ENCODE measurements at places on chromosomes 5 and 9.
A peak's percentile ranks its signal among the peaks of the same experiment; 100 is the strongest.

DNA sequence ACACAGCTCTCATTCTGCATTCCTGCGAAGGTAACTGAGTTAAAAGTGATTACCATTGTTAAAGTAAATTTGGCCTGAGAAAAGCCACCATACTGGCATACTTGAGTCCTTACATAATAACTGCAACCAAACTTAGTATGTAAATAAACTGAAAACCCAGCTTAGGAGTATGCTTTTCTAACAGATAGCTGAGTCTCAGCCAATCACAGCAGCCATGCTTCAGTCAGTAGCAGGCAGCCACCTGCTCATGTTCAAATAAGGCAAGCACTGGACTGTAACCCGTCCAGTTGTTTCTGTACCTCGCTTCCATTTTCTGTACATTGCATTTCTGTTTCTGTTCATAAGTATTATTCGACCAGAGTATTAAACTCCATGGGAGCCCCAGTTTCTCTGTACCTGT is 58.6 kb downstream of the GCNT4 start:
- no peak for DNase-seq

DNA sequence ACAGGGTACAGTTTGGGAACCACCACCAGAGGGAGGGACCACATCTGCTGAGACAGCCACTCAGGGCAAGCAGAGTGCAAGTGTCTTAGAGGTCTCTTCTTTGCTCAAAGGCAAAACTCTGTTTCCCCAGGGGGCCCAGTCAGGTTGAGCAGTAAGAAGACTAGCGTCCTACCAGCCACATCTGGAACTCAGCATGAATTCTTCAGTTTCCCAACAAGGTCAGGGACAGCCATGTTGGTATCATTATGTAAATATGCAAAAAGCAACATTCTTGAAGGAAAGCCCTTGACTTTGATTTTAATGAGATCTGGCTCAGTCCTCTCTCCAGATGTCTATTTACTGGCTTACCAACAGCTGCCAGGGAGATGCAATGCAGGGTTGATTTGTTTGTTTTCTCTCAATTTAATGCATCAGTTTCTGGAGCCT is 46.7 kb downstream of the TGFBI start:
- DNase-seq = peak; percentile 60

- no peak for DNase-seq
These were observed 57.0 kb upstream of the LMX1B start for GRCh38 chr9:126556560-126557250.

DNA sequence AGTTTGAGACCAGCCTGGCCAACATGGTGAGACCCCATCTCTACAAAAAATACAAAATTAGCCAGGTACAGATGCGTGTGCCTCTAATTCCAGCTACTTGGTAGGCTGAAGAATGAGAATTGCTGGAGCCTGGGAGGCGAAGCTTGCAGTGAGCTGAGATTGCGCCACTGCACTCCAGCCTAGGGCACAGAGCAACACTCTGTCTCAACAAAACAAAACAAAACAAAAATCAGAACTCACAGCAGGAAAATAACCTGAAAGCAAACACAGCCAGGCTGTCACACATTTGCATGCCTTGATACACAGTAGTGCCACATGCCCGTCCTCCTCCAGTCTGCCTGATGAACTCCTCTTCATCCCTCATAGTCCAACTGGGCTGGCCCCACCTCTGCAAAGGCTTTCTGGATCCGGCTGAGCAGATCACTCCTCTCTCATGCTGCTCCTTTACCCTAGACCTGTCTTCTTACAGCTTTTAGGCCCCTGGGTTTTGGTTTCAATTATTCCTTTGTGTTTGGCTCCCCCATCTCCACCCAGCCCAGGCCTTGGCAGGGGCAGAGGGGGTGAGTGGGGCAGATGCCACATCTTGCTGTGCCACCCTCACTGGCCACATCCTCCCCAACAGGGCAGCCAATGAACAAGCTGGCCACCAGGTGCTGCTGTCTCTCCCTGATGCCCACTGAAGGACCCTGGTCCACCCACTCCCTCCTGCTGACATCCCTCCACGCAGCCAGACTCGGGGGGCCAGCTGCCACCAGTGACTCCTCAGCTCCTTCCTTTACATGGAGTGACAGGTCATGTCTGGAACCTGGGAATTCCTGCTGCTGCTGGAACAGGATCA is 62.0 kb upstream of the GGTA1 start:
- DNase-seq = no peak

- no peak for DNase-seq
These were observed at the start of gene TENT4A for GRCh38 chr5:6713274-6714225. TENT4A (plus strand) TSS chr5:6713432; CDS start chr5:6713984, 552 bp downstream.

DNA sequence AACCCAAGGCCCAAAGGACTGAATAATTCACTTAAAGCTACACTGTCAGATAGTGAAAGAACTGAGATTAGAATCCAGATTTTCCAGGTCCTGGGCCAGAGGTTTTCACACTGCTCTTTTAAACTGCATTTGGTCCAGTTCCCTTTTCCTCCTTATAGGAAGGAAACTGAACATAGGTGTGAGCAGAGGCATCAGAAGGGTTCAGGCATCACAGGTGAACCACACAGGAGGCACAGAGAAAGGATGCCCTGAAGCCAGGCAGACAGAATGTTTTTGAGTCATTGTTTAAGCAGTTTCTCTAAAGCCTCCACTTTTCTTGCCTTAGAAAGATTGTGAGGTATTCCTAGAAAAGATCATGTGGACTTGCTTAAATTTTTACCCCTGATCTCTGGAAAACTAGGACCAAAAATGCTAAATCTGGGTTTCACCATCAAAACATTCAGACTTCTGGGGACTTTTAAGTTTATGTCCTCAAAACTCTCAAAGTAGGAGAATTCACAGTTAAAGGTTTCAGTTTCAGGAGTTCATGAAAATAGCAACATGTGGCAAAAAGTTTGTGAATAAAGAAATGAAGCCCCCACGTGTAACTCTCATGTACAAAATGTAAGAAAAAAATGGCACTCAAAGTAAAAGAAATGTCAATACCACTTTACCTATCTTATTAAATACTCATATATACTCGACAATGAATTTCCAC is 386.1 kb downstream of the NTRK2 start:
- DNase-seq = no peak

DNA sequence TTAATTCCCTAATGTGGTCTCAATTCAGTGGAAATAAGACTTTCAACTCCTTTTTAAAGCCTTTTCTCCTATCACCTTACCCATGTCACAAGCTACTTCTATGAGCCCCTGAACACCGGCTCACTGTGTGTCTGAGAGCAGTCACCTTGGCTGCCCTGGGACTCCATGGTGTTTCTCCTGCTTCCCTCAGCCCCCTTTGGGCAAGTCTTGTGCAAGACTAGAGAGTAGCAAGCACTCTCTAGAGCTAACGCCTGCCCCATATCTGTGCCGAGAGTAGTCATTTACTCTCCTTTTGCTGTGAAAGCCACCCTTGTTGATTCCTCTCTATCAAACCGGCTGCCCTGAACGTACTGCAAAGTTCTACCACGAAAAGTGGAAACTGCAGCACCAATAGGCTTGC is 77.9 kb upstream of the DAB2 start:
- no peak for DNase-seq

GRCh38 chr5:135551593-135552447 is 16.1 kb upstream of the NEUROG1 start:
- peak; percentile 62 for DNase-seq

DNA sequence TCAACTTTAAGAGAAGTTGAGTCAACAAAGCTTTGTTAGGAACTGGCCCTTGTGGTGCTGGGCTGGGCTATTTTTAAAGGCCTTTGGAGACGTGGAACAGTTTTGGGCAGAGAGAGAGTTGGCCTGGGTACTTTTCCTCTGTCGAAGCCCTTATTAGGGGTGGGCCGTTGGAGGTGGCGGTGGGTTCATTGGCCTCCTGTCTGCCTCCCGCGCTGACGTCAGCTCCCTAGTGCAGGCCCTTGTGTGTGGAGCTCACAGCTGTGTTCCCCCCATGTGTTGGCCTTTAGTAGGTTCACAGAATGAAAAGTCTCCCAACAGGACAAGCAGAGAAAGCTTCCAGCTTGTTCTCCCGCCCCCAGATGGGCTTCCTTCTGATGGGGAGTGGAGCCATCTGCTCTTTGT is 2.7 kb downstream of the NCS1 start:
- DNase-seq = no peak

DNA sequence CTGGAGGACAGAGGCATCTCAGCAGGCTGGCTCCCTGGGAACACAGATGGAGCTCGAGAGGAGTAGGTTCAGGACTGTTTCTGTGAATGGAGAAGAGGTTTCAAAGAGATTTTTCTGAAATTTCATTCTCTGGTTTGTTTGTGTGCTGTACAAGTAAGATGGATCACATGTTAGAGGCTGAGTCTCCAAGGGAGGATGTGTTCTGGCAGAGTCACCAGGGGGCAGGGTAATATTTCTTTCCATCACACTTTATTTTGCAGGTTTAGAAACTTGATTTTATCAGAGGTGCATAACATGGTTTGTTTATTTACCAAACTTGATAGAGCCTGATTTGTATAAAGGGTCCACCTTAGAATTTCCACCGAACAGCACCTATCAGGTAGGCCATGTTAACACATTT is 69.2 kb upstream of the ARL15 start:
- no peak for DNase-seq

DNA sequence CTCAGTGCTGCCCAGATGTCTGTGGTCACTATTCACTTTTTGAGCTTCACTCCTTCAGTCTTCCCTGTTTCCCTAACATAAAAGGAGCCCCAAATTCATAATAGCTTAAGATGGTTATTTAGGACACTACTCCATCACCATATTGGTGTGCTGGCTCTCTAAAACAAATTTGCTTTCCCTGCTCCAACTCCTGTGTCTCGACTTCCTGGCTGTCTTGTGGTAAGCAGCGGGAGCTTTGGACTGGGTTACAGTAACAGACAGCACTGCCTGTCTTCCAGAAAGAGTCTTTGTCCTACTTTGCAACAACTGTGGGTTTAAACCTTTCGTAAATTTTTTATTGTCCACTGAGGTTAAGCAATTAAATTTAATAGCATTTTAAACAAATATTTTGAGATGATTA is 389.4 kb downstream of the CDH9 start:
- DNase-seq = no peak

- no peak for DNase-seq
These were observed 2.8 kb upstream of the WWC1 start for GRCh38 chr5:168288349-168289245.

DNA sequence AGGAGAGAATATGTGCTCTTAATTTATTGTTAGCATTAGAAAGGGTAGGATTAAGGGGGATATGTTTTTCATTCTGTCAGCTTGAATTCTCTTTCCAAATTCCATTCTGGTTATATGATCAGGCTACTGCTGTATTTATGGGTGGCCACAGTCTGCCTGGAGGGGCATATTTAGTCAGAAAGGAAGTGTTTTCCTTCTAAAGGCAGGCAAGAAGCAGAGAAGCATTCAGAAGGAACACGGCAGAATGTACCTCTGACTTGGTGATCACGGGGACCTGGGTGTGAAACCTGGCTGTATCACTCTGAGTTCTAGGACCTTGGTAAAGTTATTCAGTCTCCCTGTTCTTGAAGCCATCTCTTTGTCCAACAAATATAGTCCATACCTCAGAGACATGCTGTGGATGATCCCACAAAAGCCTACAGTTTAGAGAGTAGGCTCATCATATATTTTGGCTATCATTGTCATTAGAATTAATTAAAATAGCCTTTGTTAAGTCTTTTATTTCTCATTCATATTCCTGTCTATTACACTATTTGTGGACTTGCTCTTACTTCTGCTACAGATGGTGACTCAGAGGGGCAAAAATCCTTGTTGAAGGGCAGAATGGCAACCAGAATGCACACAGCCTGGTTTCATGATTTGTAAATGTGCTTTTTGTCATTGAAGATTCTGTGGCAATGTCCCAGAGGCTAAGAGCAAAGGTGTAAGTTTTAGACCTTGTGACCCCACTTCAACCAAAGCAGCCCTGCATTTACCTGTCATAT is 2.7 kb downstream of the TNC start:
- peak; percentile 81 for DNase-seq

GRCh38 chr5:95827892-95828246 is 5.3 kb upstream of the GLRX start:
- no peak for DNase-seq

GRCh38 chr5:124990723-124991122 is 244.3 kb upstream of the ZNF608 start:
- no peak for DNase-seq

DNA sequence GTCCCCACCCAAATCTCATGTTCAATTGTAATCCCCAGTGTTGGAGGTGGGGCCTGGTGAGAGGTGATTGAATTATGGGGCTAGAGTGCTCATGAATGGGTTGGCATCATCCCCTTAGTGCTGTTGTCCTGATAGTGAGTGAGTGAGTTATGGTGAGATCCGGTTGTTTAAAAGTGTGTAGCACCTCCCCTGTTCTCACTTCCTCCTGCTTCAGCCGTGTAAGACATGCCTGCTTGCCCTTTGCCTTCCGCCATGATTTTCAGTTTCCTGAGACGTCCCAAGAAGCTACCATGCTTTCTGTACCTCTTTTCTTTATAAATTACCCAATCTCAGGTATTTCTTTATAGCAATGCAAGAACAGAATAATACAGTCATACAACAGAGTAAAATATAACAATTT is 742 bp upstream of the LECT2 start:
- DNase-seq = no peak

DNA sequence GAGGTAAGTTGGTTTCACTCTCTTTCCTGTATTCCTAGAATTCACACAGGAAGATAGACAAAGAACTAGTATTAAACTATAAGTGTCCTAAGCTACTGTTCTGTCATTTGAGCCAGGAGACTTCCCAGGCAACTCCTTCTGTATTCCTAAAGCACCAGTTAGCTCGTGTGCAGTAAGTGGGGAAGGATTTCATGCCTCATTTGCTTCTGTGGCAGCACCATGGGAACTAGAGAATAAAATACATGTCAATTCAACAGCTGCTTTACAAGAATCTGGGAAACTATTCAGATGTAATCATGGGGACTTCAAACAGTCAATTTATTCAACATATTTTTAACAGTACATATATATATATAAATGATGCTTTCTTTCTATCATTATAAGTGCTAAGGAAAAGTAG is 762.3 kb downstream of the PRELID2 start:
- no peak for DNase-seq

- DNase-seq = peak; percentile 84
These were observed 76.6 kb upstream of the TBCA start for GRCh38 chr5:77852514-77853352.

DNA sequence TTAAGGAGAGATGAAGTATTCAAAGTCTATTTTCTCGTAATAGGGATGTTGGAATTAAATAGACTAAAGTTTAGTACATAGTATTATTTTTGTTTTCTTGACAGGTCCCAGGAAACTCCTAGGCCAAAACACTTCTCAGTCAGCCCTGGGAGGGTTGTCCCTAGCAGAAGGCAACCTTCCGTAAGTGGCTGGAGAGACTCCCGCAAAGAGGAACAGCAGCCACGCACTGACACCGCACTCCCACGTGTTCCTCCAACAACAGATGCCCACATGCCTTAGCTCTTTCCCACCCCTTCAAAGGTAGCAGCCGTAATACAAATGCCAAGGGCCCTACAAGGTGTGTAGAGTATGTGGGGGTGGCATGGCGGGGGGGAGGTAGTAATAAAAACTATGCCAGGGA is 28.4 kb downstream of the PCDHGC5 start:
- DNase-seq = no peak

DNA sequence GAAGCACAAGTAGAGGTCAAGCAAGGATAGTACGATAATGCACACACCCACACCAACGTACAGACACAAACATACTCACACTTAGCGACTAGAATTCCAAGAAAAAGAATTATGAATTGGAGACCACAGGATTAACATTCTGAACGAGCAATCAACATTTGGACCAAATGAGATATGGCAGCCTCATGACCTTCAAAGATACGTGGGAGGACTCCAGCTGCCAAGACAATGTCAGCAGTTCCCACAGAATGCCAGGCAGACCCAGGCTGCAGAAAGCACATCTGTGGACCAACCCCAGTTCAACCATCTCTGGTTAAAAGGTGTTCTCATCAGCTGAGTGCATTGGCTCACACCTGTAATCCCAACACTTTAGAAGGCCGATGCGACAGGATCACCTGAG is 187.6 kb upstream of the GRAMD2B start:
- DNase-seq = no peak

Measured in fibroblast of skin of right biceps (primary cell).